ENCODE measurements at places on chromosomes 5 and 9. TPM values are rescaled to one million over a fixed set of nuclear protein-coding genes. Genes with fewer than 3 reads are reported as not detected.

DNA sequence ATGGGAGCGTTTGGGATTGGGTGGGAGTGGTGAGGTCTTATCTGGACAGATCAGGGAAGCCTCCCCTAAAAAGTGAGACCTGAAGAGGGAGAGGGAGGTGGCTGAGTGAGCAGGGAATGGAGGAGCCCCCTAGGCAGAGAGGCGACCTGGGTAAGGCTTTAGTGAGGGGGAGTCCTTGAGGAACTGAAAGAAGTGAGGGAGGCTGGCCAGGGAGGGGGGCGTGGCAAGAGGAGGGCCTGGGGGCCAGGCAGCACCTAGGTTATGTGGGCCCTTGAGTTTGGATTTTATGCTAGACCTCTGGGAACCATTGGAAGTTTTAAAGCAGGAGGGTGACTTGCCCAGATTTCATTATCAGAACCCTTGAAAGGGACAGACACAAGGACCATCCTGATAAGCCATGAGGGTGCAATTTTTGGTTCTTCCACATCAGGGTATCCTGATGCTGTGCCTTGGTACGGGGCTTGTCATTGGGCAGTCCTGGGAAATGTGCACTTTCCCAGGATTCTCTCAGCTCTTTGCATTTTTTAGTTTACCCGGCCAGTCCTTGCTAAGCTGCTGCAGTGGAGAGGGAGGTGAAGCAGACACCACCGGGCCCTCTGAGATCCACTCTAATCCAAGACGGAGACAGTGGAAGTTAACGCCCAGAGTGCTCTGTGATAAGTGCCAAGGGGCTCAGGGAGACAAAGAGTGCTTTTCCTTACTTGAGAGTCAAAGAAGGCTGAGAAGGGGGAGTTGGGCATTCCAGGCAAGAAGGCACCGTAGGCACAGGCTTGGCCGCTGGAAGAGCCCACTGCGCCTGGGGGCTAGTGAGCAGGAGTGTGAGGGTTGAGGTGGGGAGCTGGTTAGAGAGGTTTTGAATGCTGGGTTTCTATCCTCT lies 16.1 kb downstream of the GSN start:
- no peak for DNase-seq

DNA sequence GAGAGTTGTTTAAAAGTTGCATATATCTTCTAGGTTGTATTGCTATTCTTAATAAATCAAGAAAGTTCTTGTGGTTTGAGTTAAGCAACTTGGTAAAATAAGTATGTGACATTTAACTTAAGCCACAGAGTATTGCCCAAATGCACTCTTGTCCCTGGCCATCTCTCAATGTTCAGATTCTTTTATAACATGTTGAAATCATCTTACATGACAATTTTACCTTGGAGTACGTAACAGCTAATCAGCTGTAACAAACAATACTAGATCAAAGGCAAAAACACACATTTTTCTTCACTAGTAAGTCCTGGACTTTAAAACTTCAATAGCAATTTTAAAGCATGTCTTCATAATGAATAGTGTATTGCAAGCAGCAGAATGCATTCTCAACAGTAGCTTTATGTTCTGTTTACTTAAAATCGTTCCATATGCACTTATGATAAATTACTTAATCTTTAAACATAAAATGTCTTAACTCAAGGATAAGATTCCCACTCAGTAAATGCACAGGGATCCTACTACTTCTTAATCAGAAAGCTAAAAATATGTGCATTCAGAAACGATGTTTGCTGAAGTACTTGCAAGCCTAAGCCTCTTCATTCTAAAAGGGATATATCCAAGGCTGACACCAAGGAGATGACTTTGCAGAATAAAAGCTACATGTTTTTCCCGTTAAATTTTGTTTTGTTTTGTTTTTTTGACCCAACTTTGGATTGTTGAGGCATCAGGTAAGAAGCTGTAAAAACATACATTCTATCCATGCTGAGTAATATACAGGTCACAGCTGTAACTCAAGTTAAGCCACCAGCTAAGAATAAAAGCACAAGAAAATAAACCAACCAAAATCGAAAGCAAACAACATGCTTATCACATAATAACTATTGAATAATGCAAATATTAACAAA lies 86.1 kb upstream of the NFIB start:
- no peak for DNase-seq

CDK5RAP2 gene
- total RNA-seq, result 59.4 TPM

HMGCS1 gene
- total RNA-seq, result 26.9 TPM

COL23A1 gene
- 23.6 TPM for total RNA-seq

BTNL8 gene
- total RNA-seq, result not detected

DNA sequence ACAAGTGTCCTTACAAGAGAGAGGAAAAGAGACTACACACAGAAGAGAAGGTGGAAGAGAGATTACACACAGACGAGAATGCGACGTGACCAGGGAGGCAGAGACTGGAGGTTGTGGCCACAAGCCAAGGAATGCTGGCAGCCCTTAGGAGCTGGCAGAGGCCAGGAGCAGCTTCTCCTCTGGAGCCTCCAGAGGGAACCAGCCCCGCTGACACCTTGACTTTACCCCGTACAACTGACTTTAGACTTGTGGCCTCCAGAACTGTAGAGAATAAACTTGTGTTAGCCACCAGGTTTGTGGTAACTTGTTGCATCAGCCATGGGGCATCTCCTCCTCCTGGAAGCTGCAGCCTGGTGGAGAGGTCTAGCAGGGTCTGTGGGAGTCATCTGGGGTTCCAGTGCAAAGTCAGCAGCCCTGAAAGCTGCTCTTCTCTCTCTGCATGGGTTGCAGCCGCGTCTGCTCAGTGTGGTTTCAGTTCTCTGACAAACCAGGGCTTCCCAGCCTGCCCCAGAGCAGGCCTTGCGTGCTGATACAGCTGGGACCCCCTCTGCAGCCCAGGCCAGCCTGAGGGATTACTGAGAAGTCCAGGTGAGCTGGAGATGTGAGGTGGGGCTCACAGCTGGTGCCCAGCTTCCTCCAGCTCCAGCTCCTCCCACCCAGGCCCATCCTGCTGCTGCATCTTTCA lies 30.8 kb upstream of the CNOT6 start:
- DNase-seq, result no peak

DNA sequence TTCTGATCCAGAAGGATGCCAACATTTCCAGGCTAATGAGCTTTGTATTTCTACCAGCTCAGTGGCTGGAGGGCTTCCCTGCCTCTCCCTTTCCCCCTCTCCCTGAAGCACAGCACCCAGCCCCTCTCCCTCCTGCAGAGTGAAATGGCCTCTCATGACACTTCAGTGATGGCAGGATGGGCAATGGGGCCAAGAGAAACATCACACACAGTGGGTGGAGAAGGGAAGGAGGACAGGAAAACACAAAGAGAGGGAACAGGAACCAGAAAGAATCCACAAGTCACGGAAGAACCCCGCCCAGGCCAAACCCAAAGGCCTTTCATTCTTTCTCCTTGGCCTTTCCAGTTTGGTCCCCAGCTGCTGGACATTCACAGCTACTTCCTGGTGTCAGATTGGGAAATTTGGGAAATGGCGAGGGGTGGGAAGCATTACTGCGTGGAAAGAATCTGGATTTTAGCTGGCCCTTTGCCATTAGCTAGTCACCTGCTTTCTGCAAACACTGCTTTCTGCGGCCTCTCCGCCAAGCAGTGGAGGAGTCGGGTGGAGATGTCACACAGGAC lies 82.6 kb downstream of the GLDC start:
- DNase-seq, result no peak

ACTBL2 gene
- not detected for total RNA-seq

- DNase-seq, result no peak
Measured at GRCh38 chr9:137783521-137783920, 94.1 kb upstream of the CACNA1B start.

ADRA1B gene
- total RNA-seq, result 1.1 TPM

TGFBI gene
- total RNA-seq, result 35.7 TPM

PRKAA1 gene
- 42.6 TPM for total RNA-seq

PCDHGA11 gene
- 2.8 TPM for total RNA-seq

DNA sequence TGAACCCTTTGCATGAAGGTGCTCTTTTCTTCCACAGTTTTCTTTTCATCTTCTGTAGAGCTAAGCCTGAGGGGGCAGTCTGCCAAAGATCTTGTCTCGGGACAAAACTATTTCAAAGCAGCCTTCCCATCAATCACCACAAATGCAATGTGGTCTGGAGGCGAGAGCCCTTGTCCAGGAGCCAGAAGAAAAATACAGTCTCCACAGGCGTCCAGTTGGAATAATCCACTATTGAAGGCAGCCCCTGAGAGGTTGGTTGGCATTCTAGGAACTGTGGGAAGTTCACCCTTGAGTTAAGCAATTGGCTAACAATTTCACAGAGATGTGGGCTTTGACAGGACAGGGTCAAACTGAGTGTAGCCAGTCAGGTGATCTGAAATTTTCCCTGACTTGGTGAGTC lies 72.0 kb downstream of the SEMA6A start:
- DNase-seq, result no peak

GRCh38 chr9:105459336-105459735 lies 11.5 kb downstream of the FSD1L start:
- no peak for DNase-seq

- DNase-seq, result no peak
Measured at GRCh38 chr9:97704851-97705250, 7.7 kb upstream of the XPA start.

DNA sequence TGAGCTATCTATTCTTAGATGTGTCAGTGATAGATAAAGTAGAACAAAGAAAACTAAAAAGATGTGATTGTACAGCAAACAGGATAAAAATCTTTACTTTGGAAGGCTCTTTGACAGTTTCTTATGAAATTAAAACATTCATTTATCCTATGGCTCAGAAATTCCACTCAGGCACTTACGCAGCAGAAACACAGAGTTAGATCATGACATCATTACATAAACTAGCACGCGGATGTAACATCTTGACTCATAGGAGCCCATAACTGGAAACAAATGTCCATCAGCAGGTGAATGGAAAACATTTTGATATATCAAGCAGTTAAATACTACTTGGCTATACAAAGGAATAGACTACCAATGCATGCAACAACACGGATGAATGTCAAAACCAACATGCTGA lies 45.3 kb downstream of the ICE1 start:
- no peak for DNase-seq

- DNase-seq, result no peak
Measured at GRCh38 chr5:53488195-53488722, 7.8 kb downstream of the FST start.

SUSD3 gene
- total RNA-seq, result 5.2 TPM

CXCL14 gene
- total RNA-seq, result 0.26 TPM

DNA sequence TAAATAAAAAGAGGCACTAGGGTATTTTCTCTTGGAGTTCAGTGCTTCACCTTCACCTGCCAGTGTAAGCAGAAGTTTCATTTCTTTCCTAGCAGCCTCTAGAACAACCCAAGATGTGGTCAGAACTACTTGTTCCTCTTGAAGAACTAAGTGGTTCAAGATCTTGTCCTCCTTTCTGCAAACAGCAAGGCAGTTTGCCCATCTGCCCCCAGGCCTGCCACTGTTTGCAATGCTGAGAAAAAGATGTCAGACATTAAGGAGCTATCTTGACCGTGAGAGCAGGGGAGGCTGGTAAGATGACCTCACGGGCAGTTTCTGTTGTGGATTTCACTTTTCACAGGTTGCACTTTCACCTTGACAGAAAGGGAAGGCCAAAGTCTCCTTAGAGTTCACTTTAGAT lies 52.0 kb upstream of the KLF4 start:
- DNase-seq, result no peak

ECM2 gene
- 12.6 TPM for total RNA-seq

TXNDC8 gene
- not detected for total RNA-seq

DNA sequence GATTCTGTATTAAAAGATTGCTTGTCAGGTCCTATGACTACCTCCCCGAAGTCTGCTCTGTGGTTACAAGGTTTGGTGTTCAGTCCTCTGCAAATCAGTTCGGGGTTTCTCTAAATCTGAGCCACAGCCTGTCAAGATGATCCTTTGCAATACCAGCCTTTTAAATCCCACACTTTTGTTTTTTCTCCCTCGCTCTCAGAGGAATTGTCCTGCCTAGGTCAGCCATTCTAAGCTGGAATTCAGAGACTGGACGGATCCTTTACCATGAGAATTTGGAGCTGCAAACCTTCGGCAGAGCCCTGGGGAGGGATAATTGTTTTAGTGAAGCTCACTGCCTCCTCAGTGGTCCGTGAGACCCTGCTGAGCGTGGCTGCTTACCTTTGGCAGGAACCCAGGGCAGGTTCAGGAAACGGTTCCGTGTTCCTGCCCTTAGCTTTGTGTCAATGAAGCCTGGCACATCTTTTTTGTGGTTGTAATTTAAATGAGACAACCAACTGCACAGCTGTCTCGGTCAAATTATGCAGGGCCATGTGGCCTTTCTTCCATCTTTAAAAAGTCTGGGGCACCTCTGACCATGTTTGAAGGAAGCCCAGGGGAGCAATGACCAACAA lies 47.2 kb downstream of the EBF1 start:
- no peak for DNase-seq

DNA sequence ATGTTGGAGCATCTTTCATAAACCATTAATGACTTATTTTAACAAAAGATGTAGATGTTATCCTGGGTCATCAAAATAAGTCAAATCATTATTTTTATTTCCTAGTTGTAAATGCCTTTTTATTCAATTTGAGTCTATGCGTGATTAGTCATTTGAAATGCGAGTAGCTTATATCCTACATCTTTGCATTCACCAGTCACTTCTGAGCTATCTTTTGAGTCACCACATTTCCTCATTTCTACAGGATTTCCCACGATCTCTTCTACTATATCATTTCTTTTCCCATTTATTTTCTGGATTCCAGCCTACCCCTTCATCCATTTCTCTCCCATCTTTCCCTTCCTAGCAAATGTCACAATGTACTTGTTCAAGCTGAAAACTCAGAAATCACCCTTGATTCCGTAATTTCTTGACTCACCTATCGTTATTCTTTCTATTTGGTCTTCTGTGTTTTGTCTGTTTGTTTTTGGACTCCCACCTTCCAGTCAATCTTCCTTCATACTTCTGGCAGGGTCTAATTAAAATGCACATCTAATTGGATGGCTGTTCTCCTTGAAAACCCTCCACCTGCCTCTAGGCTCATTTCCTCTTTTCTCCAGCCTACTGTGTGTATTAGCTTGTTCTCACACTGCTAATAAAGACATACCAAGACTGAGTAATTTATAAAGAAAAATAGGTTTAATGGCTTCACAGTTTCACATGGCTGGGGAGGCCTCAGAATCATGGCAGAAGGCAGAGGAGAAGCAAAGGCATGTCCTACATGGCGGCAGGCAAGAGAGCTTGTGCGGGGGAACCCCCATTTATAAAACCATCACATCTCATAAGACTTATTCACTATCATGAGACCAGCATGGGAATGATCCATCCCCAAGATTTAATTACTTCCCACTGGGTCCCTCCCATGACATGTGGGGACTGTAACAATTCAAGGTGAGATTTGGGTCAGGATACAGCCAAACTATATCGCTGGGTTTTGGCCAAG lies 112.4 kb downstream of the MEF2C start:
- DNase-seq, result no peak

DNA sequence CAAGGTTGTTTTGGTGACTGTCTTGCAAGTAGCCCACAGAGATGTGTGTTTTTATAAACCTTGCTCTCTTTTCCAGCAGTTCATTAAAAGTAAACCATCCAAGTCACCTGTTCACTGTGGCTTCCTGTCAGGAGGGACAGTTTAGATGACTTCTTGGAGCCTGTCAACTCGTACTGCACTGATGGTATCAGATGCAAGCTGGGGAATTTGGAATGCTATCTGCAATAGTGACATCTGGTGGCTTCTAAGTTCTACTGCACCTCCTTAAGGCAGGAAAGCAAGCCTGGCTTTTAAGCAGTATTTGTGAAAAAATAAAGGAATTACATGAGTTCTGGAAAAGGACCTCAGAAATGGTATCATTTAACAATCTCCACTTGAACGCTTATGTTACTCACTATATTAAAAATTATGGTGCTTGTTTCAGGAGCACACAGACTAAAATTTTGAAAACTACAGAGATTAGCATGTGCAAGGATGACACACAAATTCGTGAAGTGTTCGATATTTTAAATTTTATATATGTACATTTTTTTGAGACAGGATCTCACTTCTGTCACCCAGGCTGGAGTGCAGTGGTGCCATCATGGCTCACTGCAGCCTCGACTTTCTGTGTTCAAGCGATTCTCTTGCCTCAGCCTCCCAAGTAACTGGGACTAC lies 164.0 kb downstream of the TTC39B start:
- no peak for DNase-seq
